ENCODE measurements at places on chromosomes 2 and 18.

- DNase-seq: no peak
Observed at GRCh38 chr2:56784046-56784445, 600.3 kb downstream of the CCDC85A start.

- DNase-seq: peak; percentile 84
Observed at GRCh38 chr2:219521066-219521880, 7.0 kb downstream of the ASIC4 start.

DNA sequence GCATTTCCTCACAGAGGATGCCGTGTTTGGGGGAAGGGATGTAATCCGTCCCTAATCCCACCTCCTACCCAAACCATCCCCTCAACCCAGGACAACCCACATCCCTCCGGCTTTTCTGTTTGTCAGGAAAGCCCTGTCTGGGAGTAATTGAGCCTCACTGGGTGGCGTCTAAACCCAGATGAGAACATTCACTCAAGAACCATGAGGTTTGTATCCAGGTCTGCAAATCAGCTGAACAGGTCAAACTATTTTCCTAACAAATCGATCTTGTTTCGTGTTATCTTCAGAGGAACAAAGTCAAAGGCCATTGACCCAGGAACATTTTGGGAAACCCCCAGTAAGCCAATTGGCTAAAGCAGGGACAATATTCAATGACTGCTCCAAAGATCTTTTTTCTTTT lies 25.7 kb downstream of the CYP27C1 start:
- DNase-seq: no peak

GRCh38 chr2:108637304-108637669 lies 82.0 kb upstream of the RANBP2 start:
- no peak for DNase-seq

DNA sequence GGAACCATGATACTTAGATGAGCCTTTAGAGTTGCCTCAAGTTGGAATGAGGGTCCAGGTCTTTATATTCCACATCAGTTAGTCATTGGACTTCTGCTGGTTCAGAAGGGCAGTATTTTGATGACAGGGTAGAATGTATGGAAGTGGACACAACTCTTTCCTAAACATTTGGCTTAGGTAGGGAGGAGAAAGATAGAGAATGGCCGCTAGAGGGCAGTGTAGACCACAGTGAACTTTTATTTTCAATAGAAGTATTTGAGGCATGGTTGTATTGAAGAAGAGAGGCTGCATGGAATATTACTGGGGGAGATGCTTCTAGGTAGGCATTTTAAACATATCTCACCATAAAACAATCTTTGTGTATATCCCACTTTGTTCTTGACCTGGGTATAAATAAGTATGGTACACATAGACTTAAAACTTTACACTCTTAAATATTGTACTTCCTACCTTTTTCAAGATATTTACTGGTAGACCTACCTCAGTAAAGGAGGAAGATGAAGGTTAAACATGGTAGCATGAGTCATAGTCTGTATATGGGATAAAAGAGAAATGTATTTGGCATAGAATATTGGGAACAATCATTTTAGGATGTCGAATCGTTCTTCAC lies 497.6 kb upstream of the FAM98A start:
- DNase-seq: peak; percentile 32

DNA sequence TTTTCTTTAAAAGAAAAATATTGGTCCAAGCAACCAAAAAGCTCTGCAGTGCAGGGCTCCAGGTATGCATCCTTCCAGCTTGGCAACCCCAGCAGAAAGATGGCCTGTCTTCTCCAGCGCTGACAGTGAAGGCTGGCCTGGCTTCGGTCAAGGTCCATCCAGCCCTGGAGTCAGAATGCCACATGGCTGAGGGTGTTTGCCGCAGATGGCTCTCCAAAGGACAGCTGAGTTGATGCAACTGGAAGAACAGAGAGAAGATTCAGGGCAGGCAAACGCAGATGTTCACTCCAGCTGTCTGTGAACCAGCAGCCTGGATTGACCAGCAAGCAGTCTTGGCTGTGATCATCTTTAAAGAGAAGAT lies 51.4 kb downstream of the MARCO start:
- no peak for DNase-seq

DNA sequence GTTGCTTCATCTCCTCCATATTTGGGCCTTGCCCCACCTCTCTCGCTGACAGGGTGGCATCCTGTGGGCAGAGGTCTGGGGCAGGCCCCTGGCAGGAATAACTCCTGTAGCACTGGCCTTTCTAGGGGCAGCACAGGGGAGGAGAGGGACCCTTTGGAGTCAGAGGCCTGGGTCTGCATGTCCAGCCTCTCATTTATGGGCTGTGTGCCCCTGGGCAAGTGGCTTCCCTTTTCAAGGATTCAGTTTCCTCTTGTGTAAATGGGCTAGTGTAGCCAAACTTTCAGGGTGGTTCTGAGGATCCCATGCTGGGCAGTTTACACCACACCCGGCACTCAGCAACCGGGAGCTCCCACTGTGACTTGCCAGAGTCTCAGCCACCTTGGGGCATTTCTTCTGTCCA lies 23.4 kb downstream of the ADRA2B start:
- no peak for DNase-seq

- DNase-seq: no peak
Observed at GRCh38 chr2:183564726-183565125, 440.5 kb downstream of the NUP35 start.

DNA sequence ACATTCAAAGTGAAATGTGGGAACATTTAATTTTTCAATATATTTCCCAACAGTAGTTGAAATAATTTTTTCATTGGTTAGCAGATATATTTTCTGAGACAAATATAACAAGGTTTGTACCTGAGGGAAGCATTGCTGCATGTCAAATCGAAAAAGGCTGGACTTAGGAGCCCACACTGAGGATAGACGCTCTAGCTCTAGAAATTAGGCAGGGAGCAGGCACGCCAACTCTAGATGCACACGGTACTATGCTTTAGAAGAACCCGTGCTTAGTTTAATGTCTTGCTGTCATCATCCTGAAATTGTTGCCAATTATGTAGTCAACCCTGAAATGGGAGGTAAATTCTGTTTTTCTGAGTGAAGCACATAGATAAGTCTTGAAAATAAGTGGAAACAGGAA lies 731.1 kb upstream of the ZNF804A start:
- DNase-seq: no peak

- no peak for DNase-seq
Observed at GRCh38 chr2:25537526-25537925, 135.9 kb downstream of the DTNB start.

DNA sequence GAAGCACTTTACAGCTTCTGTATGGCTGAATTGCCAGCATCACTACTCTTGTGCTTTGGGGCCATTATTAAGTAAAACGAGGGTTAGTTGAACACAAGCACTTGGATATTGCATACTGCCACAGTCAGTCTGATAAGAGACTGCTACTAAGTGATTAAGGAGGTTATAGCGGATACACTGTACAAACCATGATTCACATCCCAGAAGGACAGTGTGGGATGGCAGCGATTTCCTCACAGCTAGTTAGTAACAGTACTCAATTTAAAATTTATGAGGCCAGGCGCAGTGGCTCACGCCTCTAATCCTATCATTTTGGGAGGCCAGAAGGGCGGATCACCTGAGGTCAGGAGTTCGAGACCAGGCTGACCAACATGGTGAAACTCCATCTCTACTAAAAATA lies 2.6 kb upstream of the BMPR2 start:
- no peak for DNase-seq

DNA sequence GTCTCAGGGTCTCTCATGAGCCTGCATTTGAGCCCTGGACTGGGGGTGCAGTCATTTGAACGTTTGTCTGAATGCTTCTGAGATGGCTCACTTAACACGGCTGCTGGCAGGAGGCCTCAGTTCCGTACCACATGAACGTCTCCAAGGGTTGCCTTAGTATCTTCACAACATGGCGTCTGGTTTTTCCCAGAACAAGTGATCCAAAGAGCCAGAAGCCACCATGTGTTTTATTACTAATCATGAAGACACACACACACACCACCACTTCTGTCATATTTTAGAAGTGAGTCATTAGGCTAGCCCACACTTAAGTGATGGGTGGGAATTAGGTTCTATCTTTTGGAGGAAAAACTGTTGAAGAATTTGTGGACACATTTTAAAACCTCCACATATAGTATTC lies 15.0 kb upstream of the MYO1B start:
- DNase-seq: peak; percentile 53

GRCh38 chr2:203710952-203711351 lies 4.5 kb downstream of the CD28 start:
- no peak for DNase-seq

DNA sequence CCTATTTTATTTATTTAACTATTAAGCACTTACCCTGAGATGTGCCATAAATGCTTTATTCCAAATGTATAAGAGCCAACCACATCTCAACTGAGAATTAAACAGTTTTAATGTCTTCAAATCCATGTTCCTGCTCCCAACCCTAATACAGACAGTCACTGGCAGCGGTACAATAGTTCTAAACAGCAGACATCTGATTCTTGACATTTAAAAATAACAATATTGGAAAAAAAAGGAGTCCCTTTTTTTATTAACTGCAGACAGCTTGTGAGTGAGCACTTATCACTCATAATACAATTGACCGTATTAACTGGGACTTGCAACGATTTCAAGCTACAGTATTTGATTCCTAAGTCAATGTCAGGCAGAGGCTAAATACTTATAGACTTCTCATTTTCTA lies 424.6 kb downstream of the TGIF1 start:
- no peak for DNase-seq

DNA sequence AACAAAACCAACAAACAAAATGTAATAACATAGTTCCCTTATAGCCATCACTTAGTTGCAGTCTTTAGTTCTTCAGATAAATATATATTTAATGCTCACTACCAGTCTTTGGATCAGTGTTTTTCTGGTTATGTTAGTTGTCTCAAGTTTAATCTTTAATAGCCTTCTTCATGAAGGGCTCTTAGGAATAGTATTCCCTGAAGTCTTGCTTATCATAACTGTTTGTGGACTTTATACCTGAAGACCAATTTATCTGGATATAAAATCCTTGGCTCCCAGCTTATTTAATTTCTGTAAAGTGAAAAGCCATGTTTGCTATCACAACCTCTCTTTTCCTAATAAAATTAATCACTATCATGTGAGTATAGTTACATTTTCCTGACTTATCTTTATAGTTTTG lies 379.7 kb downstream of the ARL6IP6 start:
- no peak for DNase-seq

- peak; percentile 17 for DNase-seq
Observed at GRCh38 chr2:149561309-149561926, 26.2 kb downstream of the MMADHC start.

DNA sequence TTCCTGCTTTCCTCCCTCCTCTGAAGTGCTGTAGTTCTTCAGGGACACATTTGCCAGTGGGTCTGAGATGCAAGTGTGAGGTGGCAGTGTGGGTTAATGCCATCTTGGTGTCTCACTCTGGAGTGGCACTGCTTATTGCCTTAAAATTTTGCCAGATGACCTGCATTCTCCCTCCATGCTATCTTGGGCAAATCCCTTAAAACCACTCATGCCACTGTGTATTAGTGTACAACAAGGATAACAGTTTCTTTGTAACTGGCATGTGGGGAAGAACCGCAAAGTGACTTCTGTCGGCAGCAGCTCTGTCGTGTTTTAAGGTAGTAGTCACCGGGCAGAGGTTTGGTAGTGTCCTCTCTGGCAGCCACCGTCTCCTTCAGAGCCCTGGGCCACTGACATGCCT lies 124.2 kb downstream of the NEDD4L start:
- DNase-seq: no peak

DNA sequence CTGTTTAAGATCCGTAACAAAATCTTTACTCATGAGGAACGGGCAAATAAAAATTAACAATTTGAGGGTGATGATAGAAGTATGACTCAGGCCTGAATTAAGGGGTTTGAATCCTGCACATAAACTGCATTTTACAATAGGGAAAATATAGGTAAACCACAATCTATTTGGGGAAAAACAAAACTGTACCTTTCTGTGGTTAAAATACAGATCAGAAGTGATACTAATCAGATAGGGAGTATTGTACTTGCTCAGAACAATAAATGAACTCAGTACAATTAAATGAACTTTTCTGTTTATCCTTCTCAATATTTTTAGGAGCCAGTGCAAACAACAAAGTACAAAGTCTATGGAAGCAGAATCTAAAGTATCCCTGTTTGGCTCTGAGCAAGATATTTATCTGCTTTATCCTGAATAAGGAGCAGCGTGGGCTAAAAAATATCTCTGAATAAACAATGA lies 287.3 kb downstream of the ZNF385B start:
- no peak for DNase-seq

DNA sequence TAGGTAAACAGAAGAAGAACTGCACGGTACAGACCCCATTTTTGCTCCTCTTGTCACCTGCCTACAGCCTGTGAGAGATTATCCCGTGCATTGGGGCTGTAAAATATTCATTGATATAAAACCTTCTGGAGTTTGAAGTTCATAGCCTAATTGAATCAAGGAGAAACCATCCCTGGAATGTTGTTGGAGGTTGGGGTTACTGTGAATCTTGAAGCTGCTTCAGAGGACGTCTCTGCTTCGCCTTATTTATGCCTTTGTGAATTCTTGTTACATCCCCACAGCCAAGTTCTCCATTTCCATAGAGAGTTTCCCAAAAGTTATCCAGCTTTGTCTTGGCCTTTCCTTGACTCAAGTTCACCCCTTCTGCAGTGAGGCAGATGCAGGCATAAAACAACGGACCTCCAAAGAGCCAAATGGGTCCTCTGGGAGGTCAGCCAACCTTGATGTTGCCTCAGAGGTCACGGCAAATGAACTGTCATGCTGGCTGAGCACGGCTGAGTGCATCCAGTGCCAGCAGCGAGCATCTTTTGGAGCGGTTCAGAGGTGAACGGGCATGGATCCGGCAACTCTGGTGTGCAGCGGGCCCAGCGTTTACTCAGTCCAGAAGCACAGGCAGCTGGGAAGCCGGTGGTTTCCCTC lies 317.6 kb downstream of the PRKCE start:
- no peak for DNase-seq

GRCh38 chr2:8267048-8267447 lies 414.8 kb upstream of the ID2 start:
- DNase-seq: no peak

DNA sequence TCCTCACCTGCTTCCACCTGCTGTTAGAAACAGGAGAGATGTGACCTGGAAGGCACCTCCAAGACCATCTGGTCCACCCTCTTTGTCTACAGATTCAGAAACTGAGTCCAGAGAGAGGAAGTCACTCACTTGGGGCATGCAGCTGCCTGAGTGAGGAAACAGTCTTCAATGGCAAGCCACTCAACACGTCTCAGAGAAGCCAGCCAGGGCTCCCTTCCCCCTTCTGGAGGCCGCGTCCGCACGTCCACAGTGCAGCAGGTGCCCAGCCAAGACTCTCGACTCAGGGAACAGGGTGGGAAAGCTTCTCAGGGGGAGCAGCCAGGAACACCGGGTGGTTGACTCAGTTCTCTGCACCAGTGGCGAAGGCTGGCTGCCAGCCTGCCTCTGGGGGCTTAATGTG lies 201.7 kb downstream of the BCL11A start:
- no peak for DNase-seq

DNA sequence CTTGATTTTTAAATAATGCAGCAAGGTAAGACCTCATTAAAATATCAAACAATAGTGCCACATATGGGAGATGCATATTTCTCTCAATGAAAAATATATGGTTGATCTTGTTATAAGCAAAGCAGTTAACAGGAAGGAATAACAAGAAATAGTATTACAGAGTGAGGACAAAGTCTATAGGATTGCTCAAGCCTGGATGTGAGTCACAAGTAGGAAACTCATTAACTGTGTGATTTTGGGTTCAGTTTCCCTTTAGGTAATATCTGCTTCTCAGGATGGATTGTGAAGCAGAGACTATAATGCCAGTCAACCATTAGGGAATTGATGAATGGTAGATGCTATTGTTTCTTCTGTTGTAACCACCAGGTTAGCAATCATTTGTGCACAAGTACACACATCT lies 42.9 kb upstream of the SPHKAP start:
- no peak for DNase-seq

All from HTR-8/SVneo (cell line).